ENCODE measurements at places on chromosomes 12 and 14.

DNA sequence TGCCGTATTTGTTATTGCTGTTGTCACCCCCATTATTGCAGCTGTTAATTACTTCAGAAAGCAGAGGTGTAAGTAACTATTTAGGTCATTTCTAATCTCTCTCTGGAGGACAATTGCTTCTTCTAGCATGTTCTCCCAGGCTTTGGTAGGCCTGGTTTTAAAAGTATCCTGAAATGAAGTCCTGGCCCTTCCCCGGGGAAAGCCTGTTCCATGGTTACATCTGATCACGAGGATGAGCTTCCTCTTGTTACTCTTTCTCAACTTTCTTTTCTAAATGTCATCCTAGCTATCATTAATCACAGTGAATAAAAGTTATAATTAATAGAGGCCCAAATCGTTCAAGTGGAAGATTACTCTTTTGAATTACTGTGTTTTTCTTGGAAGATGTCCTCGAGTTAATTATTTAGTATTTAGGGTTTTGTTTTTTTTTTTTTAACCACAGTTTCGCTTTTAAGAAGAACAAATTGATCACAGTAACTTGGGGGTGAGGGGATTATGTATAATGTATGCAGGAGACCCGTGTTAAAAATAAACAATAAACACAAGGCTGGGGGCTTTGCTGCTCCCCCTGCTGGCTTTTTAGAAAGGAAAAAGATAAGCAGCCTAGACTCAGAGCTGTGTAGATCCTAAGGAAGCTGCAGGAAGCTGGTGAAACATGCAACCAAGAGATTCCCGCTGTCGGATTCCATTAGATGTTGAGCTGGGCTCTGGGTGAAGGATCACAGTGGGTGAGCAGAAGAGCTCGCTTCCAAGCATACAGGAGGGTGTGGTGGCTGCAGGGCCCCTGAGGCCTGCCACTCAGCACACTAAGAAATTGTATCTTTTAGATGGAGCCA is 420.1 kb downstream of the FUT8 start:
- DNase-seq = no peak

DNA sequence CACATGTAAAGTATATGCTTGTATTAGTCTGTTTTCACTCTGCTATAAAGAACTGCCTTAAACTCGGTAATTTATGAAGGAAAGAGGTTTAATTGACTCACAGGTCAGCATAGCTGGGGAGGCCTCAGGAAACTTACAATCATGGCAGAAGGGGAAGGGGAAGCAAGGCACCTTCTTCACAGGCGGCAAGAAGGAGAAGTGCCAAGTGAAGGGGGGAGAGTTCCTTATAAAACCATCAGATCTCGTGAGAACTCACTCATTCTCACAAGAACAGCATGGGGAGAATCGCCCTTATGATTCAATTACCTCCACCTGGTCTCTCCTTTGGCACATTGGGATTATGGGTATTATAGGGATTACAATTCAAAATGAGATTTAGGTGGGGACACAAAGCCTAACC is 229.5 kb upstream of the PLXNC1 start:
- no peak for DNase-seq

DNA sequence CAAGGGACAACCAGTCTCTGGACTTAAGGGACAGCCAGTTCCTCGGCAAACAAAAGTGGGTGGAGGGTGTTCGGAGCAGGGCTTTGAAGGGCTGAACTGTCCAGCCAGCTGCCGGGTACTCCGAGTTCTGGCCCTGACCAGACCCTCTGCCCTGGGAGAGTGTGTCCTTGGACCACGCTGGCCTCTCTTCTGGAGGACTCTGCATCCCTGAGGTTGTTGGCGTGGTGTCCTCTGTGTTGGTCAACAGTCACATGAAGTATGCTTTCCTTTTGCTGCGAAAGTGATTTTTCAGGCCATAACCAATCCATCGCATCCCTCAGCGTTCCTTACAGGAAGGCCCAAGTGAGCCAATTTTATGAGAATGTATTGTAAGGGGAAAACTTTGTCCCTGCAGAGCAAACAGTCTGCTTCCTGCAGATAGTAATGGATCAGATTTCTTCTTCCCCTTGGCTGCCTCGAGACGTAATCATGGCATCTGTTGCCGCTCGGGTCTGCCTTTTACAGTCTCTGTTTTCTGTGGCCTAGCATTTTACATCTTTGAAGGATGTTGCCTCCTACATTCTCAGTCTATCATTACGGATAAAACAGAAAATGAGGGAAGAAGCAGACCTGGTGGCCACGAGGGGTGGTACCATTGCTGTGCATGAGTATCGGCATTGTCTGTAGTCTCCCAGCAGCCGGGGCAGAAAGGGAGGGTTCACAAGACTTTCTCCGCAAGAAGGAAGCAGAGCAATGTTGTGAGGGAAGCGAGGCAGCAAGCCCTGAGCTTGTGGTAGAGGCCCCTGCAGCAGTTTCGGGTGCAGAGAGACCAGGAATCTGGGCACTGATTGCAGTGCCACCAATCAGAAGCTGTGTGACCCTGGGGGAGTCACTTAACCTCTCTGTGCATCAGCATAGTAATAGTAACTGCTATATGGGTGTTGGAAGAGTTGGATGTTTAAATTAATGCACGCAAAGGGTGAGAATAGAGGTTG is 47.4 kb downstream of the SMIM41 start:
- no peak for DNase-seq

- no peak for DNase-seq
Measured at GRCh38 chr12:40104461-40105264, 1.2 kb downstream of the SLC2A13 start.

- DNase-seq = no peak
Measured at GRCh38 chr12:64780132-64780530, 20.9 kb upstream of the GNS start.

DNA sequence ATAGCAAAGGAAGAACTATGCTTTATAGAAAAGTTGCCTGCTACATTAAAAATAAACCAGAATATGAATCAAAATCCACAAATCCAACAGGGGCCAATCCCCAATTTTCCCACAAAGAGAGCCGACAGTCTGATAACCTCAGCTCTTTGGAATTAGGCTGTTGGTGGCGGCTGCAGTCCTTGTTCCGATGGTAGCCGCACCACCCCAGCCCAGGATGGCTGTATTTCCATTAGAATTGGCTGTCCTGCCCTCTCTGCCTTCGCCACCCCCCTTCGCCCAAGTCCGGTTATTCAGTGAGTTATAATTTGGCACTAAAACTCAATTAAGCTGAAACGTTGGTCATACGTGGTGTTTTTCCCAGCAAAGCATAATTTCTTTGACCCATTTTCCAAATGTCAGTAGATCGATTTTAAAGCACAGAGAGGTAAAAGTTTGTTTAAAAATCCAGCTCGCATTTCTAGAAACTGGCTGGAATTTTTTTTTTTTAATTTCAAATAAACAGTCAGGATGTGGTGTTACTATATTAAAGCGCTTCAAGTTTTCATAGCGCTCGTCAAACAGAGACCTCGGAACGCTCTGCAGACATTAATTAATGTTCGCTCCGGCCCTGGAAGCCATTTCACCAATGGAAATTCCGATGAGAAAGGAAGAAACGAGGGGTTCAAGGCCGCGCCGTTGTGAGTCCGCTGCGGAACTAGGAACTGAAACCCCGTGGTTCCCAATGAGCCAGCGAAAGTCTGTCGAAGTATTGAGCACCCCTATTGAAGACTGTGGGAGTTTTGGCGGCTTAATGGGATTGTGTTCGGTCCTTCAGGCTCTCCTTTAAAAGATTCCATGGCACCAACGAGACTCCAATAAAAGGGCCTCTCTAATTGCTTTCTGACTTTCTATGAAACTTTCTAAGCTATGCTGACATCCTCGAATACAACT is 104.8 kb upstream of the DIO3 start:
- DNase-seq = no peak

DNA sequence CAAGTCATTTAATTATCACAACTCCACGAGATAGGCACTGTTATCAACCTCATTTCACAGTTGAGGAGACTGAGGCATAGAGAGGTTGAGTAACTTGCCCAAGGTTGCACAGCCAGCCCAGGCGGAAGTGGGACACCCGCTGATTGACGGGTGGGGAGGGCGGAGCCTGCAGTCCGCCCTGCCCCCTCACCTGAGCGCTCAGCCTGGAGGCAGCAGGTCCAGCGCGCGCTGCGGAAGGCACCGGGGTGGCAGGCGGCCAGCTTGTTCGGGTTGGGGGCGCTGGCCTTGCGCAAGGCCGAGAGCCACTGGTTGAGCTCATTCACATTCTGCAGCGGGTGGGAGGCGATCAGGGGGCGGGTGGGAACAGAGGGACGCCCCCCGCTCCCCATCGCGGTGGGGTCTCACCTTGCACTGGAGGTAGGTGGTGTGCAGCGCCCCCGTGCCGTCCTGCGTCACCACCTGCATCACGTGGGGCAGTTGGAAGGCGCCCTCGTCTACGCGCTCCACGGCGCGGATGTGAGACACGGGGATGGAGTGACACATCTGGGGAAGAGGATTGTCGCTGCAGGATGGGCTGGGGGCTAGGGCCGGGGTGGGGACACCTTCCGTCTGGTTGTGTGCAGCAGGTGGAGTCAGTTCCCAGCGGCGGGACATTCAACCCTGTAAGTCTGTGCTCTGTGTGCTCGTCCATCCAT is 31.7 kb downstream of the RASAL1 start:
- DNase-seq = no peak

DNA sequence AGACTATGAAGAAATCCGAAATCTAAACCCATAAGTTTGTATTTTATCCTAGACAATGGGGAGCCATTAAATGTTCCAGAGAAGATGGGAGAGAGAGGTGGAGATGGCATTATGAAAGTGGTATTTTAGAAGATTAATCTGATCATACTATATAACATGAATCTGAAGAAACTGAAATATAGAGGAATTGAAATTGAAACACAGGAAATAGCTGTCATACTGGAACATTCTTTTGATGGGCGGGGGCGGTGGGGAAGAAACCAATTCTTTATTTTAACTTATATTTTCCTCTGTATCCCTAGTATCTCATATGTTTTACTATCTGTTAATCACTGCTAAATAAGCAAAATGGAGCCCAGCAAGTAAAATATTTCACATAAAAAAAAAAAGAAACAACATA is 27.0 kb upstream of the FOXN3 start:
- no peak for DNase-seq

DNA sequence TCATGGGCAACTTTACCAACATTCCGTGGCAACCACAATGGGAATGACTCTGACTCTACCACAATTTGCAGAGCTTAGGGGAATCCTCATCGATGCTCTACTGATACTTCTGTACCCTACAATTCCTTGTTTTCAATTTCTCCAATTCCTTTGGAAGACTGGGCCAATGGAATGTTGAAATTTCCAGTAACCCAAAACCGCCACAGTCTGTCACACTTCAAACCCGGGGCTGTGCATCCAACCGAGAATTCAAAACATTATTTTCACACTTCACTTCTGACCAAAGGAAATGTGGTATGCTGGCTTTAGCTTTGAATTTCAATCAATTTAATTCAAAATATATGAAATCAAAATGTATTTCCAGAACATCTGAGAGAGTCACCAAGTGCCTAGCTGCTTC is 951.4 kb downstream of the VRK1 start:
- DNase-seq = no peak

DNA sequence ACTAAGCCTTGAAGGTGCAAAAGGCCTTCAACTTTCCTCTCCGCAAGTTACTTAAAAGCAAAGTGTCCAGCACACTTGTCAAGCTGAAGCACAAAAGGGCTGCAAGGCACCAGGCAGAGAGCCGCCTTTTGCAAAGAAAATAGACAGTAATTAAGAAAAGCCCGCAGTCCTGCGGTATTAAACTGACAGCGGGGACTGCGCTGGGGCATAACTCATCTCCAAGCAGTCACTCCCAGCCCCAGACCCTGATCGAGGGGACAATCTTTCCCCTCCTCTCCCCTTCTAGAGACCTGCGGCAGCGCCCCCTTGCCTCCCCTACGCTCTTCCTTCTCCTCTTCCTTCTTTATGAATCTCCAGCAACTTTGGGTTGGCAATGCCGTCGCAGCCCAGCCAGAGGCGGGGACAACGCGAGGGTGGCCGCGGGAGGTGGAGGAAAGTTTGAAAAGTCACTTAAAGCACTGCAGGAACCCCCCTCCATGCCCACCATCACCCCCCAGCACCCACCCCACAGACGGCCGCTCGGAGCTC is 200.9 kb upstream of the CAND1 start:
- DNase-seq = no peak

- no peak for DNase-seq
Measured at GRCh38 chr12:132466241-132467201, 23.4 kb upstream of the FBRSL1 start.

DNA sequence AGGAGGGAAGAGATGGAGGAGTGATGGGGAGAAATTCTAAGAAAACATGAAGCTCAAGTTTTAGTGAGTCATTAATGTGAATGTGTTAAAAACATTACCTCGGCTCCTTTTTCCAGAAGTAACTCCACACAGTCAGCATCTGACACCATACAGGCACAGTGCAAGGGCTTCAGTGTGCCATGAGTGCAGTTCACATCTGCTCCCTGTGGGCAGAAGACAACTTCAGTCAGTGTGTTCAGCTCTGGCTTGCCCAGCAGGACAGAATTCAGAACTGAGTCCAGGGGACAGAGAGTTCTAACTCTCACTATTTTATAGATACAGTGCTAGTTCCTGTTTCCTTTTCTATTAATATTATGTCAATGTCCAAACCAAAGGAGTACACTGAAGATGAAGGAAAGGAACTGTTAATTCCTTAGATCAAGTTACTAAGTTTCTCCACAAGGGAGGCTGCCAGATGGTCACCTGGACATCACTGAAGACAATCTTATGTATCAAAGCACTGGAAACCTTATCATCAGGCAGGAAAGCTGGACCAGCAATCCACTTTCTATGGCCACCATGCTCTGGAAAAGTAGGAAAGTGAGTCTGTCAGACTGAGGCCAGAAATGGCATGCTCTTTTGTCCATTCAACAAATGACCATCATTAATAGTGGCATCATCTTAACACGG is 6.1 kb downstream of the ASB8 start:
- no peak for DNase-seq

DNA sequence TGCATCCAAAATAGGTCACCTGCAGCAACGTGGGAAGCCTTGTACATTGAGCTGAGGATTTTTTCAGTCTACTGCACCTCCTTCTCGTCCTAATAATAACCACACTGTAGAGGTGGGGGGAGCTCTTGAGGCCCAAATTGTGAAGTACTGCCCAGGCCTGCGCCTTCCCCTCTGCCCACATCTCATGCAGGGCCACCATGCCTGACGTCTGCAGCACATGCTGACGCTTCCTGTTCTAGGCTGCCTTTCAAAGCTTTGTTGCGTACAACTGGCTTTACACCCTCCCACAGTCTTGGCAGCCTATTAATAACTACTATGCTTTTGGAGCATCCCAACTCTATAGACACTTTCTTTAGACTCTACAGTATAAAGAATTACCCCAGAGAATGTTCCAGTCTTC is 26.5 kb upstream of the TTC7B start:
- no peak for DNase-seq

- DNase-seq = no peak
Measured at GRCh38 chr12:114679942-114680341, 4.0 kb downstream of the TBX3 start.

GRCh38 chr12:21773263-21773741 is 1.2 kb downstream of the KCNJ8 start:
- DNase-seq = no peak

Measured in AG09309 (cell line).